Endothelial cell (in vitro differentiated cells): ENCODE measurements at places on chromosomes 2 and 18. TPM values are rescaled to one million over a fixed set of nuclear protein-coding genes. Genes with fewer than 3 reads are reported as not detected.

Gene SCN3A
- total RNA-seq: 0.38 TPM

GRCh38 chr18:27605107-27605834 is 420.2 kb upstream of the CHST9 start:
- peak; percentile 68 for DNase-seq

- no peak for DNase-seq
These were observed 48.6 kb downstream of the SLC8A1 start for GRCh38 chr2:40403233-40403836.

- no peak for DNase-seq
These were observed 89.1 kb downstream of the OSBPL6 start for GRCh38 chr2:178283341-178283918.

DNA sequence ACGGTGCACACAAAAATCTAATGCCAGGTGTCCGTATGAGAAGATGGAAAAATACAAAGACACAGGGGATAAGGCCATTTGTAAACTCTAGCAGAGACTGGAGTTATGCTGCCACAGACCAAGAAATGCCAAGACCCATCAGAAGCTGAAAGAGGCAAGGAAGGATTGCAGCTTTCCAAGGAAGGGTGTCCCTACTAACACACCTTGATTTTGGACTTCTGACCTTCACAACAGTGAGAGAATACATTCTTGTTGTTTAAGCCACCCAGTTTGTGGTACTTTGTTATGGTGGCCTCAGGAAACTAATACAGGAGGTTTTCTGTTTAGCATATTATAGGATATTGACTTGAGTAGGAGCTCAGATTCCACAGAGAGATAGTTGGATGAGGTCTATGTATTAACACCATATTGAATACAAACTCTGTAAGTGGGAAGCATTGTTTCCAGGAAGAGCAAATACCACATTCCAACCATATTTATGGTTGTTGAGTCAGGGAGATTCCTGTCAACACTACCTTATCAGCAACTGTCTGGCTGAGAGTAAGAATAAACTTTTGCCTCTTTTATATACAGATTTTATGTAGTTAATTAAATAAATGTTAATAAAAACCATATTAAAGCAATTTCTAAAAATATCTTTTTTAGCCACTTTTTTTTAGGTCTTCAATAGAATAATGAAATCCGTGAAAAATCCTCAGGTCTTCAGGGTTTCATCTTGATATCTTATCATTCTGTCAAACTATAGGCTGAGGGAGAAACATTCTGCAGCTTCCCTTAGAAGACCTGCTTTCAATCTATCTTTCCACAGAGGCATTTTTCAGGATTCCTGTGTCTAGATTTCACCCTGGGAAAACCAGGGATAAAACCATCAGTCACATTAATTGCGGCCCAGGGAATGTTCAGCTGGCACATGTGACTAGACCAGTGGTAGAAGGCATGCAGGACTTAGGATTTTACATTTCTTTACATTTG is 35.4 kb upstream of the HNMT start:
- no peak for DNase-seq

DNA sequence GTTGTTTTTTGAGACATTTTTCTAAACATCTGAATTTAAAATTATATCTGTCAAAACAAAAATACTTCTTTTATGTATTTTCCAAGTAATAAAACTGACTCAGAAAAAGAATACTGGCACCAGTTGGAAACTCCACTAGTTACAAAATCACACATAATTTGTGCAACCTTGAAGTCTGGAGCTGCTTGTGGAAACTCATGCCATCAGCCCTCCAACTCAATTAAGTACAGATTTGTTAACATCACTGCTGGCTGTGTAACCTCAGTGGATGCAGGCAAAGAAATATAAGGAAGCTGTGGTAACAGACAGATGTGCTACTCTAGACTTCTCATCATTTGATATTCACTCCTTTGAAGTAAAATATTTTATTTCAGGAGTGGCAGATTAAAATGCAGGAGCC is 30.0 kb upstream of the RAPH1 start:
- DNase-seq: no peak
